ENCODE measurements at places on chromosomes 2 and 18. TPM values are rescaled to one million over a fixed set of nuclear protein-coding genes. Genes with fewer than 3 reads are reported as not detected.

The CRYGA gene
- total RNA-seq = not detected

The IRS1 gene
- total RNA-seq = 9.2 TPM

The M1AP gene
- total RNA-seq = 0.18 TPM

The MDH1B gene
- 0.40 TPM for total RNA-seq

The LYPD1 gene
- total RNA-seq = 6.1 TPM

The ABCG8 gene
- not detected for total RNA-seq

GRCh38 chr2:237205043-237205541 is 119.4 kb downstream of the COPS8 start:
- H3K36me3 ChIP-seq = no peaks in the 10 kb centered on the region
- DNase-seq = peak; percentile 43
- no peaks in the 10 kb centered on the region for H3K27me3 ChIP-seq
- peak overlapping the region; percentile 21 for H3K27ac ChIP-seq

GRCh38 chr2:18987592-18988073 is 370.8 kb downstream of the OSR1 start:
- no peaks in the 10 kb centered on the region for H3K27me3 ChIP-seq
- H3K36me3 ChIP-seq = no peaks in the 10 kb centered on the region
- no peak overlapping the region for H3K27ac ChIP-seq
- DNase-seq = peak; percentile 95
- no peak overlapping the region for H3K4me3 ChIP-seq

- peak overlapping the region; percentile 38 for H3K27ac ChIP-seq
- peaks cover 3% of the 10 kb centered on the region for H3K4me1 ChIP-seq
- no peak overlapping the region for H3K4me3 ChIP-seq
- no peaks in the 10 kb centered on the region for H3K27me3 ChIP-seq
- DNase-seq = peak; percentile 85
- no peaks in the 10 kb centered on the region for H3K36me3 ChIP-seq
Measured at GRCh38 chr2:102004581-102004980, 12.8 kb downstream of the IL1R2 start.

DNA sequence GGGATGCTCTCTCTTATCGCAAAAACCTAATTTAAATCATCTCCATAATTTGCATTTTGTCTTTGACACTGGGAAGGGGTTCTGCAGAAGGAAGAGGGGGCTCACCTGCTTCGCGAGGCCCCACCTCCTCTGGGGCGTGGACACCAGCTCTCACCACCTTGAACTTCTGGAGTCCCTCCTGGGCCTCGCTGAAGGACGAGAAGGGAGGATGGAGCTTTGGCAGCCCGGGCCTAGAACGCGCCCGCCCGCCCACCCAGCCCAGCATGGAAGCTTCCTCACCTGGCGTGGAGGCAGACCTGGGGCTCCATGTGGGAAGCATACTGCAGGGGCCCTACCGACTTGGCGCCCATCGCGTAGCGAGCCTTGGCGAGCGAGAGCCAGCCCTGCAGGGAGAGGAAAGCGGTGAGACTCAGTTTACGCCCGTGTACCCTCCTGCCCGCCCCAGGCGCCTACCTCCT is 1.1 kb upstream of the IMP4 start:
- H3K36me3 ChIP-seq = peaks cover 42% of the 10 kb centered on the region
- H3K4me1 ChIP-seq = peaks cover 49% of the 10 kb centered on the region
- H3K27me3 ChIP-seq = no peaks in the 10 kb centered on the region
- H3K4me3 ChIP-seq = peak overlapping the region; percentile 77
- H3K27ac ChIP-seq = peak overlapping the region; percentile 97

GRCh38 chr2:227404585-227405271 is 17.0 kb upstream of the SCYGR1 start:
- peaks cover 19% of the 10 kb centered on the region for H3K4me1 ChIP-seq
- no peaks in the 10 kb centered on the region for H3K36me3 ChIP-seq
- no peak for DNase-seq
- H3K4me3 ChIP-seq = no peak overlapping the region
- peaks cover 2% of the 10 kb centered on the region for H3K27me3 ChIP-seq

DNA sequence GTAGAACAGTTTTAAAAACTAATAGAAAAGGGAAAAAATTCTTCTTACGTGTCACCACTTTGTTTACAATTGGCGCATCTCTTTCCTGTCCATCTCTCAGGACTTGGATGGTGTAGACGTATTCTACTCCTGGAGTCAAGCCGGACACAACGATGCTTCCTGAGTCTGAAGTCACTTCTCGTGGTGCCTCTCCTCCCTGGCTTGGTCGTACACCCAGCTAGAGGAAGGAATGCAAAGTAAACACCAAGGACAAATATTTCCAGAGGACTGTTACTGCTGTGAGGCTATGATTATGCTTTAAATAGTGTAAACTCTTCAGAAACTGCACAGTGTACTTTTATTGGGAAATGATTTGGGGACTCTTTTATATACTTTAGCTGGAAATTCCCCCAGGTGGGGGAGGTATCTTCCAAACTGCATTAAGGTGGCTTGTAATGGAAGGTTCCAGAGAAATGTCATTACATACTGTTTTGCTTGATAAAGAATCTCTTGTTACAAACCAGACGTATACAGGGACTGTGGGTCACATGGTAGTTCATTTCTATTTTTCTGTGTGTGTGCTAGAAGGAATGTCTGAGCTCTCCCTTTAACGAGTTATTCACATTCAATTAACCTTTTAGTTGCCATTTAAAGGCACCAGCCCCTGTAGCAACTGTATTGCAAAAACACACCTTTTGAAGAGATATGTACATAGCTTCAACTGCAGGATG is 38.1 kb downstream of the FN1 start:
- H3K4me3 ChIP-seq = no peak overlapping the region
- no peaks in the 10 kb centered on the region for H3K4me1 ChIP-seq
- DNase-seq = no peak
- H3K27ac ChIP-seq = no peak overlapping the region

DNA sequence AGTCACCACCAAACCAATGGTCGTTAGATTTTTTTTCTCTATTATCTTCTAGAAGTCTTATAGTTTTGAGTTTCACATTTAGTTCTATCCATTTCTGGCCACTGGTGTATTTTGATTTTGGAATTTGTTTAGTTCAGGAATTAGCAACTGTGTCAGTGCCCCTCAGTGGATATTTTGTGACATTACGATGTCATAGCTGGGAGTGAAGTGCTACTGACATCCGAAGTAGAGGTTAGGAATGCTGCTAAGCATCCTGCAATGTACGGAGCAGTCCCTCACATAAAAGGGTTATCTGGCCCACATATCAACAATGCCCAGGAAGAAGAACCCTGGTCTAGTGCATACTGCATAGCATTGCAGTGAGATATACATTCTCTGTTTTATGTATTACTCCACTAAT is 157.4 kb upstream of the RGPD4 start:
- no peak overlapping the region for H3K27ac ChIP-seq
- peak; percentile 55 for DNase-seq
- H3K27me3 ChIP-seq = no peaks in the 10 kb centered on the region
- no peaks in the 10 kb centered on the region for H3K4me1 ChIP-seq
- H3K36me3 ChIP-seq = no peaks in the 10 kb centered on the region
- H3K4me3 ChIP-seq = no peak overlapping the region

- no peaks in the 10 kb centered on the region for H3K27me3 ChIP-seq
- no peak overlapping the region for H3K27ac ChIP-seq
- peaks cover 23% of the 10 kb centered on the region for H3K4me1 ChIP-seq
- H3K4me3 ChIP-seq = no peak overlapping the region
- DNase-seq = no peak
Measured at GRCh38 chr2:62307469-62308389, 111.8 kb downstream of the B3GNT2 start.

- no peak for DNase-seq
- H3K4me1 ChIP-seq = no peaks in the 10 kb centered on the region
- no peak overlapping the region for H3K27ac ChIP-seq
- no peaks in the 10 kb centered on the region for H3K36me3 ChIP-seq
- H3K27me3 ChIP-seq = no peaks in the 10 kb centered on the region
Measured at GRCh38 chr2:33062665-33063250, 116.0 kb downstream of the LTBP1 start.

DNA sequence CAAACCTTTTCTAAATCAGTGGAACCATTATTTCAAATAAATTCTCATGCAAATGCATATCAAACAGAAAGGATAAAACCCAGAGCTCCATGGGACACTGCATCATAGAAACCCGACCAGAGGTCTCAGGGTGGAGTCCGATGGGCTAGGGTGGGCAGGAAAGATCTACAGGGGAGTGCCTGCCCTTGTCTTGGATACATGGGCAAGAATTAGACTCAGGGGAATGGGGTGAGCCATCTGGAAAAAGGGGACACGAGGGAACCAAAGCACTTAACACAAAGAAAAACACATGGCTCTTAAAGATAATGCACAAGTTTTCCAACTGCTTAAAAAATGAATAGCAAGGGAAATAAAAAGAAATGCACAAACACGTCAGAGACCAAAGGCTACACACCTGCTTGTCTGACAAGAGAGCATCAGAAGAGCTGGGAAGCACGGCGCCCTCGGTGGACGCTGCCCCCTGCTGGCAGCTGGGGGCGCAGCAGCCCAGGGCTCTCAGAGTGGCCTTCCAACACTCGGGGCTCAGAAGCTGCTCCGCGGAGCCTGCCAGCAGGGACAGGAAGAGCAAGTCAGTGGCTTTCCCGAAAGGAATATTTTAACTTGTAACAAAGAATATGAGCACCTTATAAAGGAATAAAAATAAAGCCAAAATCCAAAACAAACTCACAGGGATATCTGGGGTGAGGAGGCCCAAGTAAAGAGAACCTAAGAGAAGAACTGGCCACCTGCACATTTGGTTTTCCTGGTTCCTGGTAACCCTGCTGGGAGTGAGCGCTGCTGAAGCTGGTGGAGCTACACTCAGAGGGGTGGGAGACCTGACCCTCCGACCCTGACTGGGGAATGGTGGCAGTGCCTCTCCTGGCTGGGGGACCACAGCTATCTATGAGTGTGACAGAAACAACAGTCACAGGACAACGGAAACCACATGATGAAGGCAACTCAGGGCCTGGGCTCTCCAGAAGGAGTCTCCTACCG is 54.5 kb downstream of the SIGLEC15 start:
- H3K27ac ChIP-seq = no peak overlapping the region
- no peaks in the 10 kb centered on the region for H3K27me3 ChIP-seq
- DNase-seq = peak; percentile 75
- H3K4me3 ChIP-seq = no peak overlapping the region
- no peaks in the 10 kb centered on the region for H3K4me1 ChIP-seq

DNA sequence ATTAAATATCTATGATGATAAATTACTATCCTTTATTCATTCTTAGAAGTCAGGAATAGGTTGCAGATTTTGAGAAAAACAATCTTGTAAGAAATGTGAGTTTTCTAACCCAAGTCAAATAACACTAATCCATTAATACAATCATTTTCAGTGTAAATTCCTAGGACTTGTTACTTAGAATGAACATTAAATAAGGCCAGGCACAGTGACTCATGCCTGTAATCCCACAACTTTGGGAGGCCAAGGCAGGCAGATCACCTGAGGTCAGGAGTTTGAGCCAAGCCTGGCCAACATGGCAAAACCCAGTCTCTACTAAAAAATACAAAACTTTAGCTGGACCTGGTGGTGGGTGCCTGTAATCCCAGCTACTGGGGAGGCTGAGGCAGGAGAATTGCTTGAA is 45.8 kb upstream of the CDKL4 start:
- no peak overlapping the region for H3K27ac ChIP-seq
- no peak overlapping the region for H3K4me3 ChIP-seq
- H3K4me1 ChIP-seq = no peaks in the 10 kb centered on the region

GRCh38 chr2:158716121-158716791 is 78.9 kb upstream of the DAPL1 start:
- no peaks in the 10 kb centered on the region for H3K36me3 ChIP-seq
- H3K4me3 ChIP-seq = no peak overlapping the region
- no peaks in the 10 kb centered on the region for H3K27me3 ChIP-seq
- peaks cover 15% of the 10 kb centered on the region for H3K4me1 ChIP-seq

GRCh38 chr2:46073540-46074046 is 223.6 kb upstream of the EPAS1 start:
- peak overlapping the region; percentile 1 for H3K27ac ChIP-seq
- peaks cover 11% of the 10 kb centered on the region for H3K4me1 ChIP-seq
- no peak overlapping the region for H3K4me3 ChIP-seq
- no peaks in the 10 kb centered on the region for H3K36me3 ChIP-seq
- peak; percentile 27 for DNase-seq
- no peaks in the 10 kb centered on the region for H3K27me3 ChIP-seq

DNA sequence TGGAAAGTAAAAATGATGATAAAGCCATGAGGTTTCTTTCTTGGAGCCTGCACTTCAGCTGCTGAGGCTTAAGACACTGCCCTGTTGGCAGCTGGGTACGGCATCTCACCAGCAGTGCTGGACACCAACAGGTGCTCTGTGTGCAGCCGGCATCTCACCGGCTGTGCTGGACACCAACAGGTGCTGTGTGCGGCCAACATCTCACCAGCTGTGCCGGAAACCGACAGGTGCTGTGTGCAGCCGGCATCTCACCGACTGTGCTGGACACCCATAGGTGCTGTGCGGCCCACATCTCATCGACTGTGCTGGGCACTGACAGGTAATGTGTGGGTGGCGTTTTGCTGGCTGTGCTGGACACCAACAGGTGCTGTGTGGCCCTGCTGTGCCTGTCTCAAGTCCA is 190.8 kb downstream of the TMEM18 start:
- peak; percentile 58 for DNase-seq
- no peak overlapping the region for H3K27ac ChIP-seq
- peaks cover 12% of the 10 kb centered on the region for H3K4me1 ChIP-seq
- H3K4me3 ChIP-seq = no peak overlapping the region

DNA sequence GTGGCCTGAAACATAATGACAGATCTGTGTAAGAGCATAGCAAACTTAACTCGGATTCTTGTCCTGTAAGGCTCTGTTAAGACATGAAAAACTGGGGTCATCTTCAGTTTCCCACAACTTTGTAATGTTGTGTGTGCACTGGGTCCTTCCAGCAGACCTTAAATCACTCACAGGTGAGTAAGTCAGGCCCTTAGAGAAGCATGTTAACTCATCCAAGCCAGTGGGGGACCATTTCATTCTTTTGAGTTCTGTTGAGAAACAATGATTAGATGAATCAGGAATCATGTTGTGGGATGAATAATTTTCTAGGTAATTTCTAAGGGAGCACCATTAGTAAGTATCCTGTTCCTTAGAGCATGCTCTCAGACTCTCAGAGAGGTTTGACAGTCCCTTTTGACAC is 167.1 kb downstream of the ESCO1 start:
- H3K36me3 ChIP-seq = no peaks in the 10 kb centered on the region
- no peak overlapping the region for H3K4me3 ChIP-seq
- no peaks in the 10 kb centered on the region for H3K4me1 ChIP-seq
- DNase-seq = no peak
- H3K27me3 ChIP-seq = no peaks in the 10 kb centered on the region

GRCh38 chr2:240494194-240494793 is 58.8 kb downstream of the GPC1 start:
- H3K27me3 ChIP-seq = no peaks in the 10 kb centered on the region
- no peak for DNase-seq
